Anterior cingulate cortex (tissue), 58 donors: ENCODE measurements at places on chromosomes 2 and 18.

DNA sequence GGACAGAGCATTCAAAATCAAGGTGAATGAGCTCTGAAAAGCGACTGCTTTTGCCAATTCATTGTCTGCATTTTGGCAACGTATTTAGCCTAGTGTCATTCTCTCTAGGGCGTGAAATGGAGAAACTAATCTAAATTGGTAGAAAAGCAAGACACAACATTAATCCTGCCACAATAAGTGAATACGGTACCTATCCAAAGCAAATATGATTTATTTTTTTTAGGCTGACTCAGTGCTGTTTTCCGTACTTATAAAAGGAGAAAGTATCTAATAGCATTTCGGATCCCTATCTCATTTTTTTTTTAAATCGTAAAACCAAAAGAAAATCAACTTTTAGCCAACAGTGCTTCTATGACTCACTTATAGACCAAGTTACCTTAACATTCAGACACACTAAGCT lies 672.5 kb downstream of the LRP1B start:
- no peak for DNase-seq

DNA sequence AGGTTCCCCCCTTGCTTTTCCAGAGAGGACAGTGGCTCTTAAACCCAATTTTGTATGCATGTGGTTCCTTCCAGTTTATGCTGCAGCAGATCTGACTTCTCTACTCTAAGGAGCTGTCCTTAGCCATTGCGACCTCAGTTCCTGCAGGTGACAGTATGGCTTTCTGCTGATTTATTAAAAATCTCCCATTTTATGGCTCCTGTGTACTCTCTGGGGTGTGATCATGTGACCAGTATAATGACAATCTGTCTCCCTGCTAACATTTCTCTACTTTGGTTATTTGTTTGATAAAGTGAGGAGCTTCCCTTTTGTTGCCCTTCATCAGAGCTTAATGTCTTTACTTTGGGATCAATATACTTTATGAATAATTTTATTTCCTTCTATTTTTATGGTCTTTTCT lies 148.7 kb upstream of the VRK2 start:
- no peak for DNase-seq

DNA sequence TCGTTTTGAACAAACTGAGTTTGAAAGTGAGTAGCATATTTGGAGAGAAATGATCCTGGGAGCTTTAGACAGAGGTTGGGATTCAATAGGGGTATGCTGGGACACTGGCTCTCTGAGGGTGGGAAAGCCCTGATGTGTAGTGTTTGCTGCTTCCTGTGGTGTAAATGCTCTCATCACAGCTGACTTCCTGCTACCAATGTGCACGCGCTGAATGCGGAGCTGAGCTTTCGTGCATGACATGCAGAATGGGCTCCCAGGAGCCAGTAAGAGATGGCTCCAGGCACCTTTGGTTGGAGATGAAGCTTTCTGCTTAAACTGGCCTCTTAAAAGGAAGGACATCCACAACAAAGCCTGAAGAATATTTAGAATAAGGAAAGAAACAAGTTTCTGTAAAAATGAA lies 224.1 kb upstream of the CCDC150 start:
- no peak for DNase-seq

GRCh38 chr2:16485251-16485650 lies 180.4 kb downstream of the CYRIA start:
- no peak for DNase-seq

GRCh38 chr2:64666810-64667438 lies 13.2 kb upstream of the SERTAD2 start:
- DNase-seq = no peak

DNA sequence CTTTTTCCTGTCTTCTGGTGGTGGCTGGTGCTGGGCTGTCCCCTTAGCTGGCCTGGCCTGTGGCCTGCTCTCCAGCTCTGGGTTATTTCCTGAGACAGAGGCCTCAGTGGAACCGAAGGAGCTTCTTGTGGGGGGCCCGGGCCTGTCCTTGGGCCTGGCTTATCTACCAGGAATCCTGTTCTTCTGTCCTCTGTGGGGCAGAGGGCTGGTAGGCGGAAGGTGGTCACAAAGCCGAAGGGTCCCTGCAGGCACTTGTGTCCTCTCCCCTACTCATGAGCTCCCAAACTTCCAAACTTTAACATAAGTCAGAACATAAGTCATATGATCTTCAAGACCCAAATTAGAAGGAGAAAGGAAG lies 74.6 kb upstream of the MCFD2 start:
- DNase-seq = no peak

GRCh38 chr2:178954049-178954448 lies 95.9 kb downstream of the CCDC141 start:
- DNase-seq = no peak

GRCh38 chr18:42289526-42289925 lies 334.5 kb downstream of the PIK3C3 start:
- no peak for DNase-seq

- DNase-seq = no peak
Observed at GRCh38 chr2:63842149-63843061, 709 bp downstream of the UGP2 start.

DNA sequence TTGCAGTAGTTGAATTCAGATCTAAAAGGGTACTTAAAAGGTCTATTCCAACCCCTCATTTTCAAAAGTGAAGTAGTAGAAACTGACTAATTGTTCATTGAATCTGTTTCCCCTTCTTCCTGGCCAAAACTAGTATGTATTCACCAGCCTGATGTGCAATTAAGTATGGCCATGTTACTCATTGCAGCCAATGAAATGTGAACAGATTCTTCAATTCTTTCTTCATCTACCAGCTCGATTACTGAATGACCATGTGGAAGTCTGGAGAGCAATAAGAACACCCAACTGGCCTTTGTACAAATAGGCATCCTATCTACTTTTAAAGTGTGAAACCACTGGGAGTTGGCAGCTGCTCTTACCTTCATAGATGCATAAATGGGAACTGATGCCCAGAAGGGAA lies 449.0 kb upstream of the ID2 start:
- no peak for DNase-seq

DNA sequence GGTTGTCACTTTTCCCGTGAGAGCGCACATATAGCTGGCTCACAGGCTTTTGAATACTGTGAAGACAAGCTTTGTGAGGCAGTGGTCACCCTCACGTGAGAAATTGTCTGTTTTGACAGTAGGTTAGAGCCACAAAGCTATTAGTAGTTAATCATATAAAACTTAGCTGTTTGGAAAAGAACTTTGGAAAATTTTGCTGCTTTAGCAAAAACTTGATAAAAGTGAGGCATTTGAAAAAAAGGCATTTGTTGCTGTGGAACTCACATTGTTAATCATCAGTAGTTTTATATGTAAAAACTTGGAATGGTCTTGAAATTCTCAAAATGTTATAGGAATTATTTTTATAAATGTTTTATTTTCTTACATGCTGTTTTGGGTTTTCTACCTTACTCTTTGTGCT lies 22.3 kb downstream of the C2orf74 start:
- no peak for DNase-seq

DNA sequence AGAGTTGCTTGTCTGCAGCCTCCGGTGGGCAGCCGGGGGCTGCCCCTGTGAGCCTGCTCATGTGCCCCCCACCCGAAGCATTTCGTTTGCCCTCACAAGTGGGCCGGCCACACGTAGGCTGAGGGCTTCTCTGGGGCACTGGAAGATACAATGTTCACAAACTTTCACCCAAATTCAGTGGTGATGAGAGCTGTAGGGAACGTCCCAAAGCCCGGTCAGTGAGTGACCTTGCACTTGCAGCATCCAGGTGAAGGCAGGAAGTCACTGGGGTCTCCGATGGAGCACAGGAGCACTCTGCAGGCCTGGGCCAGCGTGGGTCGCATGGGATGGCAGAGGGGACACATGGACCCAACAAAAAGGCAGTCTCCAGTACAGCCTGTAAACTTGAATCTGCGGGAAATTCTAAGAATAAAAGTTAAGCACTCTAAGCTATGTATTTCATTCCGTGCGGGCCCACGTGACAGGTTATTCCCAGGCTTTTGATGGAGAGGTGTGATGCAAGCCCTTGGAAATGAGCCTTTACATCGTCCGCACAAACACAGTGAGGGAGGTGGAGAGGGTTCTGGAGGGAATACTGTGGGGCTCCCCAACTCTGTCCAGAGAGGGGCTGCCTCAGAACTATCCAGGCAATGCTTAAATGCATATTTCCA lies 42.5 kb downstream of the CNGA3 start:
- DNase-seq = no peak

DNA sequence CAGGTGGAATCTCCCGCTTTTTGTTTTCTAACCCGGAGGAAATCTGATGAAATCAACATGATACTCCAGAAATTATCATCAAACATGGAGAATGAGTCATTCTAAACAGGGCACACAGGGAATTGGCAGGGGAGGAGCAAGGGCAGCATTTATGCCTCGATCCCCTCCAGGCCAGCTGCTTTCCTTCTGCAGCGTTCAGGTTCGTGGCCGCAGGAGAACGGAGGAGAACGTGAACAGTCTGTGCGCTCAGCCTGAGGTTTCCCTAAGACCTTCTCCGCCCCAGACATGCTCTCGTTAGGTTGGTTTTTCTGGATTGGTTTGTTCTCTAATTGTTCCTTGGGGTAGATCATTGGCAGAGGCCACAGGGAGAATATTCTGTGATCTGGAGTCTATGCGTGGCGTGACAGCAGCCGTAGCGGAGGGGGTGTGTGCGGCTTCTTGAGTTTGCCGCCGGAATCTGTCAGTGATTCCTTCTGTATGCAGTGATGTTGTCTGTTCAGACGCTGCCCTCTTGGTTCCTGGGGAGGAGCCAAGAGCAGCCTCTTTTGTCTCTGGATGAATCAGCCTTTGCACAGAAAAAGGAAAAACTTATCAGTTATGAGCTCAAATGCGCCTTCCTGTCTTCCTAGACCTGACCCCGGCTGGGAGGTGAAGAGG lies 75.9 kb downstream of the SH3BP4 start:
- DNase-seq = no peak

DNA sequence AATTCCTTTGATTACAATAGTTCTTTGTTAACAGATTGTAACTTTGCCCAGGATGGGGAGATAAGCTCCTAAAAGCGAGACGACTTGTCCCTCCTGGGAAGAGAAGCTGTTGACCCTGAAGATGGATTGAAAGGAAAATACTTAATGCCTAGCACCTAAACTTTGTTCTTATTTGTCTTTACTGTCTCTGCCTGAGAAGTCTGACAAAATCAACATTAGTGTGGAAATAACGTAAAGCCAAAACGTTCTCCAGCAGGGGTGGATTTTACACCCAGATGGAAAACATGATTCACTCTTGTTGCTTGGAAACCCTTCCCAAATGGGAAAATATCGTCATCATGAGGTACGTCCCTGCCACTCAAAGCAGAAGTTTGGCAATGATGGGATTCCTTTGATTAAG lies 450.1 kb downstream of the SLC4A3 start:
- DNase-seq = no peak

DNA sequence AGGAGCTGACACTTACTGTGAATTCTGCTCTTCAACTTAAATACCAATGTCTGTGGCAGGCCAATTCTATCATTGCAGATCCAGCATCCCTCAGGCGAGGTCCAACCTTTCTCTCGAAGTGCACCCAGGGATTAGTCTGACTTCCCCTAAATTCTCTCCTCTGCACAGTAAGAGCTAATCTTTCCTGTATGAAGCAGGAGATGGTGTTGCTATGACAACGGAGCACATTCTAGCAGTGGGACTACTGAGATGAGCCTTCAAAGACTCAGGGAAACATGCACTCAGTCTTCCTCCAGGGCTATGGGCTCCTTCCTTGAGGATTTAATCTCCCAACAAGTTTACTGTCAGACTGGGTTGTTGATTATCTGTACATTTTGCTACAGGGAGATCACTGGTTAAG lies 176.3 kb downstream of the NOL4 start:
- no peak for DNase-seq

DNA sequence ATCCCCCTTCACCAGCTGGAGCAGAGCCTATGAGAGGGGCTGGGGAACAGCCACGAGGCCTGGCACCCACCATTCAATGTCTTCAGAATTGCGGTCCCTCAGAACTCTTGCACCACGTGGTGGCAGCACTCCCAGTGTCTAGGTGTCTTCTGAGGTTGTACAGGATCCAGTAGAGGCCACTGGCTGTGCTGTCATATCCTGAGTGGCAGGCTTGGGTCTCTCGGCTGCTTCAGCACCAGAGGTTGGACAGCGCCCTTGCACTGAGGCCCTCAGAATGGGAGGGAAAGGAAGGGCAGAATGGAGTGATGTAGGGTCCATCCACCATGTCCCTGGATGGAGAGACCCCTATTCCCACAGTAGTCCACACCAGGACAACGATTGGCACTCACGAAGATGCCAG lies 112.0 kb upstream of the TEKT4 start:
- DNase-seq = no peak

DNA sequence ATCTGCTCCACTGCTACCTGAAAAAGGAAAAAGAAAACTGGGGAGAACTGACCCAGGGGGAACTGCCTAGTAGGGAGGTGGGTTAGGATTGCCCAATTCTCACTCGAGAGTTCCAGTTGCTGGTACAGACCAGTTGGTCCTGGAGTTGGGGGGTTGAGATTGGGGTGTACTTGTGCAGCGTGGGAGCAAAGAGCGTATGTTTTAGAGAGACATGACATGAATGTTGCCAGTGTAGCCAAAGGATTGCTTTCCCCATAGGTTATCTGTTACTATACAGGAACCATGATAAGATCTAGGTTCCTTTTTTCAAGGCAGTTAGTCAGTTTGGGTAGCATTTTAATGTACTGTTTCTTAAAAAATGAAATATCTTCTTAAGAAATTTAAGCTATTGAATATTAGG lies 68.6 kb downstream of the APLF start:
- DNase-seq = no peak

DNA sequence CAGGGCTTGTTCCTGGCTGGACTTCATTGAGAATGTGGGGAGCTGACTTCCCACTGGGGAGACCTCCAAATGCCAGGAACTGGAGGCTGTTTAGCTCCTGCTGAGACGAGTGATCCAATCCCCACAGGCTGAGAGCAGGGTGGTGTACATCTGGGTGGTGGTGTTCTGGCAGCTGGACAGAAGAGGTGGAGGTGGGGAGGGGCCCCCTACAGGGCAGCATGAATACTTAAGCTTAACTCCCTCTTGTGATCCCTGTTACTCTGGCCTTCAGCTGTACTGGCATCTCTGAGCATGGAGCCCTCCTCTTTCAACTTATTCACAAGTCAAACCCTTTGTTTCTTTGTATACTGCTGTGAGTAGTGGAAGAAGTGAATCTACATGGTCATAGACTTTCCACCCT lies 167.8 kb upstream of the LYPD1 start:
- DNase-seq = no peak

DNA sequence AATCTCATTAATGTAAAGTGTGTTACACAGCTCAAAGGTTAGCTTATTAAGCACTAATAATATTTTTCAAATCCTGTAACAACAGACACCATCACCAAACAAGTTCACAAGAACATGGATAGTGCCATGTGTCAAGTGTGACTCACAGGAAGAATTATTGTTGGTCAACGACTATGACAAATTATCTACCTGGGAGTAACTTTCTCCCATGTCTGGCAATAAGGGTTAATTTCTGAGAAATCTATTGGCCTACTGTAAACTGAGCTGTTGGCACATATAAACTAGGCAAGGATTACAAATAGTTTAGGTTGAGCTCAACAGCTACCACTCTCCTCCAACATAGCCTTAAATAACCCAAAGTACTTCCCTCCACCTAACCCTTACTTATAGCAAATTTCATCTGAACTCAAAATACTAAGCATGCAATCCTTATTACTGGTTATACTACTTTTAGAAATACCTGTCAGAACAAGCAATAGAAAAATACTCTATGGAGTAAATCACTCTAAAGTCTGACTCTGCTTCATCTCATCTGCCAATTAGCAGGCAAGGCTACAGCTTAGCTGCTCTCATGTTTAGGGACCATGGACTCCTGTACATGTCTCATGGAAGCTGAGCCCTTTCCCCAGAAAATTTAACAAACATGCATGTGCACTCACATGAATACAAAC lies 223.0 kb downstream of the NBAS start:
- DNase-seq = no peak
